ENCODE measurements at places on chromosomes 11 and 22.

DNA sequence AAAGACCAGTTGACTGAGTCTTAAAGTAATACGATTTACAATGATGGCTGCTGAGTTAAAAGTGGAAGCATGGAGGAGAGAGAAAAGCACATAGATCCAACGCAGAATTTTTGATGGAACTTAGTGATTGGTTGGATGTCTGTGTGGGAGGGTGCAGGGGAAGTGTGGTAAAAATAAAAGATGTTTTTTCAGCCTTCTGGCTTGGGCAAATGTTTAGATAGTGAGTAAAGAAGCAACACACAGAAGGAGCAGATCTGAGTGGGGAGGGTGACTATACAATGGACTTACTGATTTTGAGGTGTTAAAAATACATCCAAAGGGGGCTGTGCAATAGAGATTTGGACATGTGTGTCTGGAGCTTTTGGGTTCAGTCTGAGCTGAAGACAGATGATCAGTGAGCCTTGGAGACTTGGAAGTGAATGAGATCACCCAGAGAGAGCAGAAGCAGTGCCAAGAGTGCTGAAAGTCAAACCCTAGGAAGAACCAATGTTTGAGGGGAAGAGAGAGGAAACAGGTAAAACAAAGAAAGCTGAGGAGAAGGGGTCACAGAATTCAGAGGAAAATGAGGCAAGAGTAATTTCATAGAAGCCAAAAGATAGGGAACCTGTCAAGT, 8.6 kb downstream of the GRIA4 start:
- DNase-seq, result no peak

GRCh38 chr11:86676010-86676409, 3.6 kb upstream of the ME3 start:
- no peak for DNase-seq

DNA sequence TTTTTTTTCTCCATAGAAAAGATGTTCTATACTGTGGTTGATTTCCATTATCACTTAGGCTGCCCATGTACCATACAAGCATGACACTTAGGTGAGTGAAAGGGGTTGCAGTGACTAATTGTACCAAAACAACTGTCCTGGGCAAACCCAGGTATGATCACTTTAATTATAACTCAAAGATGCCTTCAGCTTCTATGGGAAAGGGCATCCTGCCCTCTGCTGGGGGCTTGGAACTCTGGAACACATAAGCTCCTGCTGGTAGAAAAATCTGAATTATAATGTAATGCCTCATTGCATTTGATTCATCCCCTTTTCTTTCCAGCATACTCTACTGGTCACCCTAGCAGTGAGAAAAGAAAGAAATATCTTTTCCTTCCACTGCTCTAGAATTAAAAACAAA, 206.3 kb downstream of the DDX10 start:
- peak; percentile 62 for DNase-seq

DNA sequence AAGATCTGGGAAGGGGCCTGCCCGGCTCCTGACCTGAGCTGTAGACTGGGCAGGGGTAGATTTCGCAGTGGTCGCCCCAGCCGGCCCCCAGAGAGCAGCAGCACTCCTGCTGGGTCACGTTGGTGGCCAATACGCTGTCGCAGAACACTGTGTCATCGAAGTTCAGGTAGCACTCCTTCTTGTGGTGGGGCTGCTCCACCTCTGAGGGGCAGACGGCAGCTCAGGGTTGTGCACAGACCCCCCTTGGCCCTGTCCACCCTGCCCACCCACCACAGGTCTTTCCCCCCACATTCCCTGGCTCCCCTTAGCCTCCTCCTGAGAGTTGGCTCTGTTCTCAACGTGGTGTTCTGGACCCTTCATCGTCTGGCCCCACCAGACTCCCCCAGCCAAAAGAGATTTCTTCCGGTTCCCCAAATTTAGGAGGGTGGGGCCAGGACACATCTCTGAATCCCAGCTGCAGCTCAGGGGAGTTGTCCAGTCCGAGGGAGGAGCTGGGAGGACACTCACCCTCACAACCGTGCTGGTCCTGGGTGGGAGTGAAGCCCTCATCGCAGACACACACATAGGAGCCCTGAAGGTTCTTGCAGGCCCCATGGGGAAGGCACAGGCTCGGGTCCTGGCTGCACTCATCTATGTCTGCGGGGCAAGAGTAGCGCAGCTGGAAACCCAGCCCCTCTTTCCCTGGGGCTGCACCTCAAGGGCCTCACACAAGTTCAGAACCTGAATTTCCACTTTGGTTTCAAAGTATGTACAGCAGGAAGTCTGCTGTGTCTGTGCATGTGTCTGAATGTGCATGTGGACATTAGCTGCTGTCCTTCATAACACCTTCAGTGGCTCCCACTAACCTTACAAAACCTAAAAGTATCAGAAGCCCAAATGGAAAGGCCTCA, 16.5 kb downstream of the SCYL1 start:
- DNase-seq, result no peak

DNA sequence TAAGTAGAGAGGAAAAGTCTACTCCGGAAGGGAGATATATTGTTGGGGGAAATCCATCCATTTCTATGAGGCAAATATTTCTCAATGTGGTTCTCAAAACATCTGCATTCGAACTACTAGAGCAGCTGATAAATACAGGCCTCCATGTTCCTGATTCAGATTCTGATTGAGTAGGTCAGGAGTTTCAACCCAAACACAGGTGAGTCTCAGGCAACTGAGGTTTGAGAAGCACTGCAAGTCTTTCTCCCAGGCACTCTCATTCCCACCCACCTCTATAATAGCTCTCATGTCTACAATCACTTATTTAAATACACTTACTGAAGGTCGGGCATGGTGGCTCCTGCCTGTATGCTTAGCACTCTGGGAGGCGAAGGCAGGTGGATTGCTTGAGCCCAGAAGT, 14.7 kb upstream of the ASPHD2 start:
- no peak for DNase-seq

- no peak for DNase-seq
Measured at GRCh38 chr11:103862094-103862801, 174.2 kb upstream of the DDI1 start.

DNA sequence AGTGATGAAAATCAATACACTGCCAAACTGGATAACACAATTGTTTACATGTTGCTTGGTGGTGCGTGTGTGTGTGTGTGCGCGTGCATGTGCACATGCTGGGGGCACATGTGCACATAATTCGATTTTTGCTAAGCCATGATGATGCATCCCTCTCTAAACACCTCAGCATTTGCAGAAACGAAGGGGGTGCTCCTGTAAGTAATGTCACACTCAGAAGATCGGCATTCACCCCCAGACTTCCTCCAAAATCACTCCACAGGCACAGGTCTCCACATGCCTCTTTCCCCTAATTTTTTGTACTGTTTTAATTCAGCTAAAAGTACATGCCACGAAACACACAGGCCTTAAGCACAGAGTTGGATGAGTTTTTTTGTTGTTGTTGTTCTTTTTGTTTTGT, 341.5 kb downstream of the SHANK2 start:
- DNase-seq, result no peak

GRCh38 chr11:125141686-125142535, 22.6 kb upstream of the PKNOX2 start:
- peak; percentile 5 for DNase-seq

DNA sequence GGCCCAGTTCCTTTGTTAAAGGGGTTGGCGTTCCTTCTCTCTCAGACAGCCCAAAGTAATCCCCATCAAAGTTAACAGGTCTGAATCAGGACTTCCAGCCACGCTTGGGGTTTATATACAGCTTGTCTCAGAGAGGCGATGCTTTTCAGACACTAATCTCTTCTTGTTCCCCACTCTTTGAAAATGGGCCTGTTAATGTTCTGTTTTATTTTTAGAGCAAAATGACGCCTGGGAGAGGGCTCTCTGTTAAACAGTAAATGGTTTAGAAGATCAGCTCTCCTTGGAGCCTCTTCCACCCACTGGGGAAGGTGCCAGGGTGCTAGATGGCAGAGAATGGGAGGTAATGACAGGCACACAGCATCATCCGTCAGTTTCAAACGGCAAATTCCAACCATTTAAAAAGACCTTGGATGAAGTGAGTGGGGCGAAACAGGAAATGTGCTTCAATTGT, 235.9 kb upstream of the NARS2 start:
- no peak for DNase-seq

GRCh38 chr11:131136486-131136885, 220.2 kb upstream of the SNX19 start:
- DNase-seq, result peak; percentile 25

DNA sequence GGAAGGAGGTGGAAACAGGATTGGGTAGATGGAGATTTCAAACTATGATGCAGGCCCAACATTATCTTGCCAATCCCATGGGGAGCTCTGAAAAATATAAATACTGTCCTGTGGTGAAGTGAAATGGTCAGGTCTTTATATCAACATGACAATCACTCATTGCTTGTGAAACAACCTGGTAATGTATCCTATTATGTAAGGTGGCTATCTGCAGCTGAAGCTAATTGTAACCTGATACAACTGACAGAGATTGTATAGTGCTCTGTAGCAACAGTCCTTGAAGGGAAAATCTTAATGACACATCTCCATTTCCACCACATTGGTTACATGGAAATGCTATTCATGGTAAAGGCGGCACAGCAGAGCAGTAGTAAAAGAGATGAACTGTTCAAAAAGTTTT, 20.7 kb upstream of the CHORDC1 start:
- no peak for DNase-seq

DNA sequence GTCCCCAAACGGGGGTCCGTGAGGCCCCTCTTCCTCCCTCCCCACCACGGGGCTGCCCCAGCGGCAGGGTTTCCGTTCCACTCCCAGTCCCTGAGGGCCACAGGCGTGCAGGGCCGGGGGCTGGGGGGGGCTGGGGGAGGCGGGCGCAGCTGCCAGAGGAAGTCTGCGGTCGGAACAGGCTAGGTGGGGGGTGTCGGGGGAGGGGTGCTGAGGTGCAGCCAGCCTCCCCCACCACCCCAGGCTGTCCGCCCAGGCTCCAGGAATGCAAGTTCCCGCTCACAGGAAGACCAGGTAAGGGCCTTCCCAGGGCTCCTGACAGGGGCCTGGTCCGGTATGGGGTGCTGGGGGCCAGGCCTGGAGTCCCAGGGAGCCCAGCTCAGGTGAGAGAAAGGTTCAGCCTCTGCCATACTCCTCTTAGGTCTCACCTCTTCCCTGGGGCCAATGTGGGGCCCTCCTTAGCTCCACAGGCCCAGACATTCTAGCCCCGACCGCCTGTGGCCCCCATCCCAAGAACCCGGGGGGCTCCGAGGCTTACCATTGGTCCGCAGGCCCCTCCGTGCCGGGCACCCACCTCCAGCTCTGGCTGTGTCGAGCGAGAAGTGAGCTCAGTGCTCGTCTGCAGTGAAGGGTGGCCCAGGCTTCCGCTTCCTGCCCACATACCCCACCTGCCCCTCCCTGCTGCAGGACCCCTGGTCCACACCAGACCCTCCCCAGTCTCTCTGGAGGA, at the start of gene PTPRCAP:
PTPRCAP (minus strand) TSS at position 601 of the 727 bp plus-strand sequence; CDS start at position 538, 63 bp downstream.
- DNase-seq, result no peak

DNA sequence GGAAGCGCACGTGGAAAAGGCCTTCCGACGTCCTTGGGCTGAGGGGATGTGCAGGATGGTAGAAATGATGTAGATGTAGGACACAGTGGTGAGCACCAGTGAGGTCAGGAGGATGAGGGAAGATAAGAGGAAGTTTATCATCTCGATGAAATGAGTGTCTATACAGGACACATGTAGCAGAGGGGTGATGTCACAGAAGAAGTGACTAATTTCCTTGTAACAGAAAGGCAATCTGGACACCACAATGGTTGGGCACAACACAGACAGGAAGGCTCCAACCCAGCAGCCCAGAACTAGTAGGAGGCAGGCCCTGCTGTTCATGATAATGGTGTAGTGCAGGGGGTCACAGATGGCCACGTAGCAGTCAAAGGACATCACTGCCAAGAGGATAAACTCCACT, 35.0 kb upstream of the OR6M1 start:
- DNase-seq, result no peak

DNA sequence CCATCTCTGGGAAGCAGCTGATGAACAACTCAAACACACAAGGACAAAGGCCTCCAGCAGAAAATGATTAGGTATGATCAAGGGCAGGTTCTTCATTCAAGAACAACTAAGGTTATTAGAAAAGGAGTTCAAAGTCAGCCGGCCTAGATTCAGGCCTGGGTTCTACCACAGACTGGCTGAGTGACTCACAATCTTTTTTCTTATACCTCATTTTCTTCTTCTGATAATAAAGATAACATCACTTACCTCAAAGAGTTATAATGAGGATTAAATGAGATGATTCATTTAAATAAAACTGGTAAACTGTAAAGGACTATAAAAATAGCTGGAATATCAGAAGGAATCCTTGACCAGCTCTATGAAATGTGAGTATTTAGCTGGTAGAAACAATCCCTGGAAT, 49.3 kb upstream of the PPP2R1B start:
- DNase-seq, result no peak

- no peak for DNase-seq
Measured at GRCh38 chr11:113596658-113597057, 109.5 kb downstream of the TMPRSS5 start.

DNA sequence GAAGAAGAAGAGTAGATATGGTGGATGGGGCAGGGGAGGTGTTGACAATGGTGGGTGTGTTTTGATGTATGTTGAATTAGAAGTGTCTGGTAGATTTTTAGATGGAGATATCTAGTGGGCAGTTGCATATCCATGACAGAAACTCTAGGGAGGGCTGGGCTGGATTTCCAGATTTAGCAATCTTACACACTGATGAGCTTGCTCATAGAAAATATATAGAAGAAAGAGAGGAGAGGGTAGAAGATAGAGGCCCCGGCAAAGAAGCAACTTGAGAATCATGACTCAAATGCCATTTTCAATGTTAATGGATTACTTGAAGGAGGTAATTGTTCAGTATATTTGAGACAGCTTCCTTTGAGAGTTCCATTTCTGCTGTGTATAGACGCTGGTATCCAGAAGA, 8.2 kb downstream of the REXO2 start:
- peak; percentile 13 for DNase-seq

GRCh38 chr22:26318975-26319374, 110.1 kb upstream of the ASPHD2 start:
- DNase-seq, result peak; percentile 31

DNA sequence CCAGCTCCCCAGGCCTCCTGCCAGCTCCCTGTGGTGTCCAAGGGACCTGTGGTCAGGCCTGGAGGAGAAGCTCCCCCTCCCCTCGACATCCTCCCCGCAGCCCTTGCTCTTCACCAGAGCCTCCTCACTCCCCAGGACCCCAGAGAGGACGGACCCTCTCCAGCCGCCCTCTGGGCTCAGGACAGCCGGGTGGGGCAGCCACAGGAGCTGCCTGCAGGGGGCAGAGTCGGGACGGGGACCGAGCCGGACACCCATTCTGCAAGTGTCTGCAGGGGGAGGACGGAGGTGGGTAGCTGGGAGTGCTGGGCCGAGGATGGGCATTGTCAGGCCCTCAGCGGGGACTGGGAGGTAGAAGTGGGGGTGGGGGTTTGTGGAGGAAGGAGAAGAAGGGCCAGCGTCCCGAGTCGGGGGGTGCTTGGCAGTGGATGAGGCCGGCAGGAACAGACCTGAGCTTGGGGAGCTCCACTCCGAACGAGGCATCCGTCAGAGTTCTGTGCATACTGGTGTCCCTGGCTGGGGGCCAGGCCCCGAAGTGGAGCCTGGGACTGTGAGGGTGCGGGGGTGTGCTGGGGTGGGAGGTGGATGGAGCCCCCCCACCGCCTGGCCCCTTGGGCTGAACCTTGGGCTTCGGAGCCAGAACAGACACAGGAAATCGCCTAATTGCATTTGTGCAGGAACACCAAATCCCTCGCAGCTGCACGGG, 15.2 kb downstream of the PRR33 start:
- no peak for DNase-seq
